Type B pancreatic cell (in vitro differentiated cells): ENCODE measurements at places on chromosomes 13 and 19. TPM values are rescaled to one million over a fixed set of nuclear protein-coding genes. Genes with fewer than 3 reads are reported as not detected.

GRCh38 chr19:33052352-33052972 lies 12.2 kb downstream of the RHPN2 start:
- peaks cover 19% of the 10 kb centered on the region for H3K4me1 ChIP-seq
- peaks cover 11% of the 10 kb centered on the region for H3K36me3 ChIP-seq
- peak overlapping the region; percentile 87 for H3K27ac ChIP-seq
- H3K27me3 ChIP-seq, result no peaks in the 10 kb centered on the region
- H3K4me3 ChIP-seq, result peak overlapping the region; percentile 27

GRCh38 chr13:37163641-37164265 lies 58.3 kb upstream of the CSNK1A1L start:
- no peak overlapping the region for H3K4me3 ChIP-seq
- H3K36me3 ChIP-seq, result no peaks in the 10 kb centered on the region
- no peak overlapping the region for H3K27ac ChIP-seq
- no peak for DNase-seq
- no peaks in the 10 kb centered on the region for H3K27me3 ChIP-seq

- H3K4me3 ChIP-seq, result no peak overlapping the region
- no peak for DNase-seq
- H3K36me3 ChIP-seq, result no peaks in the 10 kb centered on the region
- no peak overlapping the region for H3K27ac ChIP-seq
- H3K4me1 ChIP-seq, result no peaks in the 10 kb centered on the region
- peaks cover 7% of the 10 kb centered on the region for H3K27me3 ChIP-seq
Observed at GRCh38 chr19:29337029-29337428, 124.1 kb upstream of the UQCRFS1 start.

DNA sequence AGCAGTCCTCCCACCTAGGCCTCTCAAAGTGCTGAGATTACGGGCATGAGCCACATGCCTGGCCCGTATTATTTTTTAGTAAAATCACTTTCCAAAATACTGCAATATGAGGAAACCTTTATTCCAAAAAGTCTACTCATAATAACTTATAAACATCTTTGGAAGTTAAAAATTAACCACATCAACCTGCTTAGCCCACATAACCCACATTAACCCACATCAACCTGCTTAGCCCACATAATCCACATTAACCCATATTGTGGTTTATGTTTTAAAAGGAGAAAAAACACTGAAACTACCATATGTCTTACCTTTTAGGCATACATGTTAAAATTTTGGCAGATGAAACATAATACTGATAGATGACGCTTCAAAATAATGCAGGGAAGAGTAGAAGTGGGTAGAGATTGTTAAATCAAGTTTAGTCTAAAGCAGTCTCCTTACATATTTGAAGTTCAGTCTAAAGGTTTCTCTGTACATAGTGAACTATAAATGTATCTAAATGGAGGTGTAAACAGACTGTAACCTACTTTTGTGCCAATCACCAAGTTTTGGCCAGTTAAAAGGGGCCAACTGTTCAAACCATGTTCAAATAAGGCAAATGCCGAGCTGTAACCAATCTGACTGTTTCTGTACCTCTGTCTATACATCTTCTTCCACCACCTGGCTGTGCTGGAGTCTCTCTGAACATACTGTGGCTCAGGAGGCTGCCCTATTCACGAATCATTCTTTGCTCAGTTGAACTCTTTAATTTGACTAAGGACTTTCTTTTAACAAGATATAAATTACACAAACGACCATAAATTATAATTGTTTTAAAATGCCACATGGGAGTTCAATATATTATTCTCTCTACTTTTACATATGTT lies 14.5 kb downstream of the KPNA3 start:
- peaks cover 4% of the 10 kb centered on the region for H3K36me3 ChIP-seq
- H3K4me3 ChIP-seq, result no peak overlapping the region
- no peak for DNase-seq
- H3K4me1 ChIP-seq, result peaks cover 30% of the 10 kb centered on the region
- no peaks in the 10 kb centered on the region for H3K27me3 ChIP-seq
- H3K27ac ChIP-seq, result no peak overlapping the region

The LYPD5 gene
- total RNA-seq, result 0.85 and 3.9 TPM in 2 replicates

The IGFL3 gene
- total RNA-seq, result not detected in 2 replicates

- H3K27ac ChIP-seq, result no peak overlapping the region
- peaks cover 5% of the 10 kb centered on the region for H3K4me1 ChIP-seq
- no peaks in the 10 kb centered on the region for H3K27me3 ChIP-seq
- H3K4me3 ChIP-seq, result no peak overlapping the region
Observed at GRCh38 chr19:5157186-5157585, 183.4 kb downstream of the PTPRS start.

DNA sequence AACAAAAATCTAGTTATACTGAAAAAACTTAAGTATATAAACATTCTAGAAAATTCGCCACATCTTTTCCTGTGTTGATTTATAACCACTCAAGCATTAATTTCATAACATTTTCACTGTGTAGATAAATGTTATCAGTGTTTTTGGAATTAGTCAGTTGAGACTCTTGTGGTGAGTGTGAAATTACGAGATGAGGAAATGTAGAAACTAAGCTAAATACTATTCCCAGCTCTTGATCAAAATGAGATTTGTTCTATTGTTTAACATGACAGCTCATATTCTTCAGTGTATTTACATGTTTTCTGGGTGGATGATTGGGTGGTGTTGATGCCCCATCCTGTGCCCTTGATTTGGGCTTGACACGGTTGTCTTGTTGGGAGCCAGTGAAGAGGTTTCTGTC lies 406.8 kb downstream of the DACH1 start:
- DNase-seq, result no peak
- no peak overlapping the region for H3K4me3 ChIP-seq
- peaks cover 8% of the 10 kb centered on the region for H3K36me3 ChIP-seq
- H3K27me3 ChIP-seq, result no peaks in the 10 kb centered on the region
- H3K27ac ChIP-seq, result no peak overlapping the region
- no peaks in the 10 kb centered on the region for H3K4me1 ChIP-seq

GRCh38 chr19:13634658-13635057 lies 128.4 kb upstream of the CACNA1A start:
- no peaks in the 10 kb centered on the region for H3K36me3 ChIP-seq
- DNase-seq, result no peak
- no peak overlapping the region for H3K4me3 ChIP-seq
- no peaks in the 10 kb centered on the region for H3K27me3 ChIP-seq
- no peak overlapping the region for H3K27ac ChIP-seq

GRCh38 chr13:25291691-25292090 lies 4.4 kb upstream of the MTMR6 start:
- H3K4me1 ChIP-seq, result no peaks in the 10 kb centered on the region
- DNase-seq, result no peak
- no peaks in the 10 kb centered on the region for H3K36me3 ChIP-seq
- H3K27ac ChIP-seq, result no peak overlapping the region
- H3K27me3 ChIP-seq, result peaks cover 34% of the 10 kb centered on the region
- H3K4me3 ChIP-seq, result no peak overlapping the region

- H3K4me1 ChIP-seq, result no peaks in the 10 kb centered on the region
- no peak for DNase-seq
- H3K4me3 ChIP-seq, result no peak overlapping the region
- H3K27ac ChIP-seq, result no peak overlapping the region
- peaks cover 4% of the 10 kb centered on the region for H3K36me3 ChIP-seq
- no peaks in the 10 kb centered on the region for H3K27me3 ChIP-seq
Observed at GRCh38 chr13:73351730-73352129, 292.9 kb downstream of the KLF5 start.

DNA sequence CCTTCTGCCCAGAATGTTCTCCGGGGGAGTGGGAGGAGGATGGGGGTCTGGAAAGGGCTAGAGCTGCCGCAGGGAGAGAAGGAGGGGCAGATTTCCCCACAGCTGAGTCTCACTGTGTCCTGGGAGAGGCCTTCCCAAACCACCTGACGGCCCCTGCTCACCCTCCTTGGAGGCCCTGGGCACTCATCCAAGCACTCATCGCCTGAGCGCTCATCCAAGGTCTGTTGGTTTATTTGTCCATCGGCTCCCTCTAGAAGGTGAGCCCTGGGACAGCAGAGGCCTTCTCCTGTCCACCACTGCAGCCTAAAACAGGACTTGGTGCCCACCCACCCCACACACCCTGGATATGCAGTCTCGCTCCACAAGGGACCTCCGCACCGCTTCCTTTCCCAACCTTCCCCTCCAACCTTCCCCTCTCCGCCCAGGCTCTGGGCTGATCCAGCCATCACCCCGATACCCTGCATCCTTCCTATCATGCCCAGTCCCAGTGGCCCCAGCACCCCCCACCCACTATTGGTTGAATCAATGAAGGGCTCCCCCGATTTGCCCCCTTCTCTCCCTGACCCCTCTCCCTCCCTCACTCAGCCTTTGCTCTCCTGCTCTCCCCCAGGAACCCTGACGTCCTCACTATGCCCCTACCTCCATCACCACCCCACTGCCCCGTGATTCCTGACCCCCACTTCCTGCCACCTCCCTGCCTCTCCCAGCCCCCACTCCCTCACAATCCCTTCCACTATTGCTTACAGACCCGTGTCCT lies 1.7 kb downstream of the UBXN6 start:
- peaks cover 8% of the 10 kb centered on the region for H3K4me1 ChIP-seq
- no peaks in the 10 kb centered on the region for H3K36me3 ChIP-seq
- peak; percentile 69 for DNase-seq
- H3K4me3 ChIP-seq, result peak overlapping the region; percentile 97
- no peaks in the 10 kb centered on the region for H3K27me3 ChIP-seq
- H3K27ac ChIP-seq, result peak overlapping the region; percentile 50

The POLR1D gene
- 118 and 155 TPM in 2 replicates for total RNA-seq

The ZNF723 gene
- not detected in 2 replicates for total RNA-seq

DNA sequence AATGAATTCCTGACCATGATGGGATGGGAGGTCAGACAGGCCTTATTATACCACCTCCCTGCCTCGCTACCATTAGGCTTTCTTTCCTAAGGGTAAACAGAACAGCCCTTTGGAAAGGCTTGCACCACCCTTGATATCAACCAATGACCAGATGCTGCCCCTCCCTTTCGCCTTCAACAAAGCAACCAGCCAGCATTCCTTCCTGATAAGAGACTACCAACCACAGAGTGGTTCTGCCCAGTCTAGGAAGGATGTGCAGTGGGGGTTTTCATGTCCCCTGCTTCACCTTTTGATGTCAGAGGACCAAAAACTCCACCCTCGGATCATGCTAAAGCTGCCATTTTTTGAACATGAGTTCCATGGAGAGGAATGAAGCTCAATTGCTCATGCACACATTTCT lies 21.7 kb downstream of the TEX30 start:
- no peaks in the 10 kb centered on the region for H3K36me3 ChIP-seq
- H3K4me3 ChIP-seq, result no peak overlapping the region
- H3K4me1 ChIP-seq, result no peaks in the 10 kb centered on the region

- no peak overlapping the region for H3K4me3 ChIP-seq
- no peaks in the 10 kb centered on the region for H3K27me3 ChIP-seq
- DNase-seq, result no peak
- H3K27ac ChIP-seq, result no peak overlapping the region
- H3K36me3 ChIP-seq, result peaks cover 3% of the 10 kb centered on the region
- H3K4me1 ChIP-seq, result peaks cover 4% of the 10 kb centered on the region
Observed at GRCh38 chr13:32415019-32415418, 12.9 kb downstream of the N4BP2L1 start.

The LGALS7 gene
- 1.8 and 1.9 TPM in 2 replicates for total RNA-seq

- no peaks in the 10 kb centered on the region for H3K27me3 ChIP-seq
- no peak overlapping the region for H3K4me3 ChIP-seq
- H3K36me3 ChIP-seq, result no peaks in the 10 kb centered on the region
- DNase-seq, result no peak
- no peak overlapping the region for H3K27ac ChIP-seq
Observed at GRCh38 chr13:38223089-38223488, 126.6 kb upstream of the UFM1 start.

DNA sequence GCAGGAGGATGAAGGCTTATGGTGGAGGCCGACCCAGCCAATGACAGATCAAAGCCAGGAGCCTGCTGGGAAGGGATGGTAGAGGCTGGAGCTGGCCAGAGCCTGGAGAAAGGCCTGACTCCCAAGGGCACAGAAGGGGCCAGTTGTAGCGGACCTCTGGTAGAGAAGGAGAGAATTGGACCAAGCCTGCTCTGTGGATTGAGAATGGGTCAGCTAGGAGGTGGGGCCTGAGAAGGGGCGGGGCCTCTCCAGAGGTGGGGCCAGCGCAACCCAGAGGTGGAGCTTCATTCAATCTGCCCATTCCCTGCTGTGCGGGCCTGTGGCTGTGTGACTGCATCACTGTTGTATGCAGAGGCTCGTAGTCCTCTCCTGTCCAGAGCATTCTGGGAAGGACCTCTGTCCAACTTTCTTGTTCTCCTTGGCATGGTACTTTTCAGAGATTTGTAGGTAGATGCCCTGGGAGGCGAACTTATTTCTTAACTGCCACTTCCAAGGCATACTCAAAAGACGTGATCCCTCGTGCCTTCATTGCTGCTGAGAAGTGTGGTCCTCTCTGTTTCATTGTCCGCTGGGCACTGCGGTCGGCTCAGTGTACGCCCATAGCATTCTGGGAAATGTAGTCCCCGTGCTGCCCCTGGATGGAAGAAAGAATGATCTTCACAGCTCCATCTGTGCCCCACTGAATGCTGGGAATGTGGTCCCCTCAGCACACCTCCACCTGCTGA lies 6.7 kb downstream of the GRIN2D start:
- peaks cover 4% of the 10 kb centered on the region for H3K36me3 ChIP-seq
- H3K4me1 ChIP-seq, result peaks cover 28% of the 10 kb centered on the region
- no peak for DNase-seq
- H3K27me3 ChIP-seq, result peaks cover 34% of the 10 kb centered on the region

The ARL11 gene
- 0.83 TPM in 1 of 2 replicates, not detected in the other for total RNA-seq

DNA sequence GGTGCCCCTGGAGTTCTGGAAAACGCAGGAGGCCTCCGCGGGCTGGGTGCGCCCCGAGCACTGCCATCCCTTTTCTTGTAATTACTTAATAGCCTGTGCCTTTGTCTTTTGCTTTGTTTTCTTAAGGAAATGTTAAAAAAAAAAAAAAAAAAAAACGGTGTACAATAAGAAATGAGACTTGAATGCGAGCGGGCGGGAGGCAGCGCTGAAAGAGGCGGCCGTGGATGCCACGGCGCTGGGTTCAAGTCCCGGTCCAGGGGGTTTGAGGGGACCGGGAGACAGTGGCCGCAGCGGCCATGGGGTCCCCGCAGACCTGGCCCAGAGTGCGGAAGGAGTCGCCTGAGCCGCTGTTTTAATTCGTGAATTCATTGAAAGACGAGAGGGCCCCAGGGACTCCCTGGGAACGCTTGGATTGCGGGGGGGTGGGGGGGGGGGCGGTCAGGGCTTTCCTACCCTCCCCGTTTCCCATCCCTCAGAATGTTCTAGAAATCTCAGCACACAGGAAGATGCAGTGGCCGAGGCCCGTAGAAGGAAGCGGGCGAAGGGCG lies 349.2 kb upstream of the ARGLU1 start:
- no peak for DNase-seq
- peaks cover 7% of the 10 kb centered on the region for H3K27me3 ChIP-seq
- peak overlapping the region; percentile 28 for H3K27ac ChIP-seq
- H3K4me3 ChIP-seq, result peak overlapping the region; percentile 87
- peaks cover 33% of the 10 kb centered on the region for H3K4me1 ChIP-seq
- no peaks in the 10 kb centered on the region for H3K36me3 ChIP-seq
